Activated CD4-positive, alpha-beta T cell treated with anti-CD3 and anti-CD28 coated beads, Interleukin-2, amount 50 U/mL, for 1 hour (primary cell): ENCODE measurements at places on chromosomes 12 and 14.

GRCh38 chr12:93136253-93137055 is 207.4 kb upstream of the EEA1 start:
- no peak for DNase-seq

DNA sequence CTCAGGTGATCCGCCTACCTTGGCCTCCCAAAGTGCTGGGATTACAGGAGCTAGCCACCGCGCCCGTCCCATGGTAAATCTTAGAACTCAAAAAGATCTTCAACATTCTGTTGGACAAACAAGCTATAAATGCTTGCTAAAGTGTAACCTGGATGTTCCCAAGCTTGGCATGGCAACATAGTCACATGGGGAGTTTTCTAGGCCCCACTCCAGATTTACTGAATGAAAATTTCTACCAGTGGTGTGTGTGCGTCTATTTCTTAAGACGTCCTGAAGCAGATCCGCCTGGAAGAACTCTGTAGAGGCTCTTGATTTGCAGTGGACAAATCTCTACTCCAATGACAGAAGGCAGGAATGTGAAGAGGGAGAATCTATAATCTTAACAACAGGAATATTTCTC is 59.9 kb downstream of the ZFYVE21 start:
- no peak for DNase-seq

GRCh38 chr14:71621980-71622605 is 310.1 kb upstream of the RGS6 start:
- no peak for DNase-seq

- no peak for DNase-seq
Measured at GRCh38 chr14:52031781-52032180, 37.1 kb downstream of the NID2 start.

DNA sequence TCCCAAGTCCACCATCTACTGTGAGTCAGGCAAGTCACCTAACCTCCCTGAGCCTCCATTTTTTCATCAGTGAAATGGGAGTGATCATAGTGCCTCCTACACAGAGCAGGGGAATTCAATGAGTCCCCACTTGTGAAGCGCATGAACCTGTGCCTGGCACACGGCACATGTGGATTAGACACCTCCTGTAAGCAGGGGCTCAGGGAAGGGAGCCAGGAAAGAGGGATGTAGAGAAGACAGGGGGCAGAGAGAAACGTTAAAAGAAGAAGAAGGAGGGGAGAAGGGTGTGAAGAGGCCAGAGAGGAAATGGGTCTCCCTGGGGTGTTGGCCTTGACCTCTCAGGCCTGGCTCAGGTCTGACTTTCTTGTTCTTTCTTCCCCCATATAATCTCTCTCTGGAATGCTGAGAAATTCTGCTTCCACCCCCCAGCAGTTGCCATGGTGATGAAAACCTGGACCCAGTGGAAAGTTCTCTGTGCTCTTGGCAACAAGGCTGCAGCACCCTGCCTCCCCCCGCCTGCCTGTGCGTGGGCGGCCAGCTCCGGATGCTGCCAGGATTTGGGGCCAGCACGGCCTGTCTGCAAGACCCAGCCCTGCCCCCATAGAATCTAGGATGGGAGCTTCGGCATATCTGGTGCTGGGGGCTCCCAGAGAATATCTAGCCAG is 94.5 kb downstream of the CALM1 start:
- no peak for DNase-seq

DNA sequence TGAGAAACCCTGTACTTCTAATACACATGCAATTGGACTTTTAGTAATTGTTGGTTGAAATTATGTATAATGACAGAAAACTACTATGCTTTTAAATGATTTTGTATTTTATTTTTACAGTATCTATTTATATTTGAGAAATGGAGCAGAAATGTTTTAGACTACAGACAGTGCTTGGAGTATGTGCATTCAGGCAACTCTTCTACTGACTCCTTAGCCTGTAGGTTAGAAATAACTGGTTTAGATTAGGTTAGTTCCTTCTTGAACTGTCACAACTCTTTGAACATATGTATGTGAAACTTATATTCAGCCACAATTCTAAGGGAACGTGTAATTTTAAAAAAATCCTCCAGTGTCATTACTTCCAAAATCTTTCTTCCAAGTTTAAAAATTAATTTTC is 1.7 kb downstream of the FGFR1OP2 start:
- no peak for DNase-seq

- DNase-seq: no peak
Measured at GRCh38 chr14:57274551-57274950, 5.8 kb downstream of the AP5M1 start.

DNA sequence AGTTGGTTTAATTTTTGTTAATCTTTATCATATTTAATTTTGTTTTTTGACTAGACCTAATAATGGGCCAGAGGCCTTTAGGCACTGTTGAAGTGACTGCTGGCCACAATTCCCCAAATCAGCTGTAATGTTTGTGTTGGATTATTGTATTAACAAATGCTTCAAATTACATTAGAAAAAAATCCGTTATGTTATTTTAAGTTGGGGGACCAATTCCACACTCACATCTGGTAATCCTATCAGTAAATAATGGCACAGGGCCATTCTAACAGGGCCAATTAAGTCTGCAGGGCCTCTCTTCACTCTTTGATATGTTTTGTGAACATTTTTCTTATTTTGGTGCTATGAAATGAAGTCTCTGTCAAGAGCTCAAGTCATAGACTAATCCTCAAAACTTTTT is 39.6 kb downstream of the CHST11 start:
- no peak for DNase-seq

DNA sequence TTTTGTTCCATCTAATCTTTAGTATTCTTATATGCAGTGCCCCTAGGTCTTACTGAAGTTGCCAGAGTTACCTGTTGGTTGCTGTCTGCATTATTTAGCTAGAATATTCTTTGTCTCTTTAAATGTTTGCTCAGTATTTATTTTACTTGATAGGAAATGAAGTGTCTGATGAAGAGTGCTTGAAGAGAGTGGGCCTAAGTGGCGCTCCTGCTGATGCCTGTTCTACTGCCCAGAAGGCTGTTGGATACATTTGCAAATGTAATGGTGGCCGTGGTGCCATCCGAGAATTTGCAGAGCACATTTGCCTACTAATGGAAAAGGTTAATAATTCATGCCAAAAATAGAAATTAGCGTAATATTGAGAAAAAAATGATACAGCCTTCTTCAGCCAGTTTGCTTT is 18.9 kb downstream of the CMAS start:
- no peak for DNase-seq

- DNase-seq: peak; percentile 24
Measured at GRCh38 chr12:120536064-120536791, 2.1 kb downstream of the RNF10 start.

DNA sequence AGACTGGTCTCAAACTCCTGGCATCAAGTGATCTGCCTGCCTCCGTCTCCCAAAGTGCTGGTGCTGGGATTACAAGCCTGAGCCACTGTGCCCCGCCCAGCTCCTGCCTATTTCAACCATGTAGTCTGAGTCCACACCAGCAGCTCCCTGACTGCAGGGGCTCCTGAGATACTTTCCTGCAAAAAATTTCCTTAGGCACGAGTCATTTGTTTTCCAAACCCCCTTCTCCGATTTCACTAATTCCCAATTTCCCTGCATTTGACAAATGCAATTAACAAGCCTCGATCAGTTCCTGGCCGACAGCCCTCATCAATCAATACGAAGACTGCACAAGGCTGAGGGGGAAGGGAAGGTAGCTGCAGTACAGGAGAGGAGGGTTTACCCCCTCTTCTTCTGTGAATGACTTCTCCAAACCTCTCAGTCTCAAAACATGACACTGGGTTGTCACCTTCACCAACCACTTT is 10.1 kb downstream of the PSMB5 start:
- DNase-seq: no peak

DNA sequence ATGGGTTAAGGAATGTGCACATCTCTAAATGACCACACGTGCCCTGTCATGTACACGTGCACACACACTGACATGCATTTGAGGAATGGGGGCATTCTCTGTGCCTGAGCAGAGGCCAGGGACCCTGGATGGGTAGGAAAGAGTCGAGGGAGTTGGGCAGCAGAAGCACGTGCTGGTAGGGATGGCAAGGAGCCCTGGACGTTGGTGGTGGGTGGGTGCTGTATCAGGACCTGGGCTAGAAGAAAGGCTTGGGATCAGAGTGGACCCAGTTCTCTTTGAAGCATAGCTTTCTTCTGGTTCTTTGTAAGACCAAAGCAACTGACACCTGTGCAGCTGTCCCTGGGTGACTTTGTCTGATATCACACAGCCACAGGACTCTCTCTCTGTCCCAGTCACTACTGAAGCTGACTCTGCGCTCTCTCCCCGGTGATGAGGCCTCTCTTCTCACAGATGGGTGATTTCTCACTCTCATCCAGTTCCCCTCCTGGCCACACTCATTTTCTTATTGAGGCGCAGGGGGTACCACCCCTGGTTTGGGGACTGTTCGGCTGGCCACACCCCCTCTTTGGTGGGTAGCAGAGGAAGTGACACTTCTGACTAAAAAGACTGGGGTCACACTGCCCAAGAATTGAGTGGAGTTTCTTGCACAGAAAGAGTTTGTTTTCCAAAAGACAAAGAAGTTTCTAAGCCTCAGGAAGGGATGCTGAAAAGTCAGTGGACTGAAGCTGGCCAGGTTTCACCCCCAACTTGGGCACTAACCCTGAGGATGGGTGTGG is 171.7 kb upstream of the RTL1 start:
- DNase-seq: no peak

DNA sequence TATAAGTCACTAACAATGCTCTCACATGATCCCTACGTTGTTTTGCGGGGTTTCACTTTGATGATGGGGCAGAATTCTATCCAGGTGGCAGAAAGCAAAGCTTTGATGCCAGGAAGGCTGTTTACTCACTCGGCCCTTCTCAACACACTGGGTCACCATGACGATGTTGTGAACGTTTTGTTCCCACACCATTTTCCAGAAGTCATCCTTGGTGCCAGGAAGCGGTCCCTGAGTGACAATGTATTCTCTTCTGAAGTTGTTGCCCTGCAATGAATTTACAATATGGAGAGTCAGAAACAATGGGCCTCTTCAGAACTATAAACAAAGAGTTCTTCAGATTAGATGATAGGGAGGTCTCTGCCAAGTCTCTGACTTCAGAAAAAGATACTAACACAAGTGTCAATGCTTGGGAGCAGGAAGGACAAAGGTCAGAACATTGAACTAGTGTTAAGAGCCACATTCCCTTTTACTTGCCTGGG is 101.3 kb downstream of the PTPRB start:
- no peak for DNase-seq

DNA sequence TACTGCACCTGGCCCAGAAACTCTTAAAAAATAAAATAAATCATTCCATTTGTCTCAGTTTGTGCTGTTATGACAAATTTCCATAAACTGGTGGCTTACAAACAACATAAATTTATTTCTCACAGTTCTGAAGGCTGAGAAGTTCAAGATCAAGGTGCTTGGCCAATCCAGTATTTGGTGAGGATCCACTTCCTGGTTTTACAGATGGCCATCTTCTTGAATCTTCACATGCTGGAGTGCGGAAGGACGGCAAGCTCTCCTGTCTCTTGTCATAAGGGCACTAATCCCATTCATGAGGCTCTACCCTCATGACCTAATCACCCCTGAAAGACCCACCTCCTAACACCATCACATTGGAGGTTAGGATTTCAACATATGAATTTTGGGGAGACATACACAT is 29.9 kb upstream of the MYBPC1 start:
- DNase-seq: no peak

- DNase-seq: no peak
Measured at GRCh38 chr12:109695961-109696461, 17.6 kb upstream of the FAM222A start.

- DNase-seq: no peak
Measured at GRCh38 chr14:21454843-21455544, 929 bp downstream of the CHD8 start.

DNA sequence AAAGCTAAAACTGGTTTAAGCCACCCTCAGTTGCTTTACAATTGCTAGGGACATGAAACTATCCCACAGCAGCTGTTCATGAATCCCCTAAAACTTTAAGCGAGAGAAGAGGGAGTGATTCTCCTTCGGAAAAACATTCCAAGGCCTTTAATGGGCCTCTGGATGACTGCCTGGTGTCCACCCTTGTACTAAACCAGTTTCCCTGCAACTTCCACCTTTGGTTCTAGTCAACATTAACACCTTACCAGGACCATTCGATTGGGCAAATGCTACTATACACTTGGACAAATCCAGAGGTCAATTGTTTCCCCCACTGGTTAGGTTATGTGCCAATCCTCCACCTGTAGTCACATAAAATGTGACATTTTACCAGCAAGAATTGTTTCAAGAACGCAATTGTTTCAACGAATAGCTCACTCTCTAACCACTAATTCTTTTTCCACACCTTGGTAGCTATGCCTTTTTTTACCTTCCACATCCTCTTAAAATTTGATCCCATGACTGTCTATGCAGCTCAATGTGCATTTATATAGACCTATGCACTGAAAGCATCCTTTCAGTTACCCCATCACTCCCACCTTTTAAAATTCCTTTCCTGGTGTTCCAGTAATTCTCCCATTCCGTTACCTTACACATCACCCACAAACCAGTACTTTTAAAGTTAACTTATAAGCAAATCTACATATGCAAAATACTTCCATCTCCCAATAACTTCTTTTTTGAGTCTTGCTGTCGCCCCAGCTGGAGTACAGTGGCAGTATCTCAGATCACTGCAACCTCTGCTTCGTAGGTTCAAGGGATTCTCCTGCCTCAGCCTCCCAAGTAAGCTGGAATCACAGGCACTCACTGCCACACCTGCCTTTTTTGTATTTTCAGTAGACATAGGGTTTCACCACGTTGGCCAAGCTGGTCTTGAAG is 3.6 kb downstream of the UBC start:
- no peak for DNase-seq

DNA sequence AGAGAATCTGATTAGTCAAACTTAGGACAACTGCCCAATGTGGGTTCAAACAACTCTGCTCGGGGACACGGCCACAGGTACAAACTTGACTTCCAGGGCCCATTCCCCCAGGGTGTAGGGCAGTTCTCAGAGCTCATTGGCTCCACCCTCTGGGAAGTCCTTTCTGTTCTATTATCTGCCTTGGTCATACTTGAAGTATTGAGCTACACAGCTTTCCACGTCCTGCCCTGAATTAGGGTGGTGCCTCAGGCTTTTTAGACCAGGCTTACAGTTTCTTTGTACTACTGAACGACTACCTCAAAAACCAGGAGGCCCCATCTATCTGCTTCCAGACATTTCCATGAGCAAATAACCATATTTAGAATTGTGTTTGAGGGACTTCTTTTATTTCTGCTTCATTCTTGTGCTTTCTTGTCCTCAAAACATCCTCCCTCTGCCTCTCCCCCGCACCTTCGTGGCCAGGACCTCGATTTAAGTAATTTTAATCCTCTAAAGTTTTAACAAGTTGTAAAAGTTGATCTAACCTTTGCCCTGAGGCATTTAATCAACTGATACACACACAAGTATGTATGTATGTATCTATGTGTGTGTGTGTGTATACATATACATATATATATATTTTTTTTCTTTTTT is 281.7 kb upstream of the AMIGO2 start:
- DNase-seq: no peak

DNA sequence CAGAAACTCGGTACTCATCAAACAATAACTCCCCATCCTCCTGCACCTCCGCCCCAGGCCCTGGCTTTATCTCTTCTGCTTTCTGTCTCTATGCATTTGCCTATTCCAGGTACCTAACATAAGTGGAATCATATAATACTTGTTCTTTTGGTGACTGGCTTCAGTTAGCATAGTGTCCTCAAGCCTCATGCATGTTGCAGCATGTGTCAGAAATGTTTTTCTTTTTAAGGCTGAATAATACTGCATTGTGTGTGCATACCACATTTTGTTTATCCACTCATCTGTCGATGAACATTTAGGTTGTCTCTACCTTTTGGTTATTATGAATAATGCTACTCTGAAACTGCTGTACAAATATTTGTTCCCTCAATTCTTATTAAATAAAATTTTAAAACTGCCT is 117.1 kb downstream of the KICS2 start:
- no peak for DNase-seq

GRCh38 chr12:52630008-52630500 is 11.7 kb upstream of the KRT73 start:
- no peak for DNase-seq
